Renal cortical epithelial cell (primary cell): ENCODE measurements at places on chromosomes 11 and 22.
A peak's percentile ranks its signal among the peaks of the same experiment; 100 is the strongest.

DNA sequence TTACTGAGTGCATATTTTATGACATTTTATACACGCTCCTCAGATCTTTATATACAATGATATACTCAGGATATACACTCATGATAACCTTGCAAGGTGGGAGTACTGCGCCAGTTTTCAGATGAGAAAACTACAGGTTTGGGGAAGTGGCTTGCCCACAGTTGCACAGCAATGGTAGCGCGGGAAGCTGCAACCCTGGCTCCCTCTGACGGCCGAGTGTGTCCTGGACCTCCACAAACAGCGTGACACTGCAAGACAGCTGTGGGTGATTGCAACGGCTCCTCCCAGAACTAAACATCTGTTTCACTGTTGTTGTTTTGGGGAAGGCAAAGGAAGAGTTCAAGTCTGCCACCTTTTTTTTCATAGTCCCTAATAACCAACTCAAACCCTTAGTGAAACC lies 47.0 kb downstream of the PACSIN2 start:
- no peak for DNase-seq

DNA sequence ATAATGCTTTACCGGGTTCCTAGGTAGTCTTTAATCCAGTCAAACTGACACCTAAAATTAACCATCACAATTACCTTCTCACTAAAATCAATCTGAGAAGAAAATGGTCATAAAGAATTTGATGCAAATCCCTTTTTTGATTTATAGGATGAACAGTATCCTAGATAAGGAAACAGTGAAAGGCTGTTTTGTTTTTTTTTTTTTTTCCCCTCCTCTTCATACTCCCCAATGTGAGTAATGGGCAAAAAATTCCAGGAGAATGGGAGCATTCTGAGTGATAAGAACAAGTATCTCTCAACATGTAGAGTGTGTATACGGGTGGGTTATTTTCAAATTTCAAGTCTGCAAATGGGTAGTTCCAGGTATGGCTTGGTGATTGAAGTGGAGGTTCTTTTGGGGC lies 28.4 kb downstream of the GRAMD1B start:
- no peak for DNase-seq

GRCh38 chr11:44945666-44946065 lies 5.0 kb downstream of the TP53I11 start:
- no peak for DNase-seq

DNA sequence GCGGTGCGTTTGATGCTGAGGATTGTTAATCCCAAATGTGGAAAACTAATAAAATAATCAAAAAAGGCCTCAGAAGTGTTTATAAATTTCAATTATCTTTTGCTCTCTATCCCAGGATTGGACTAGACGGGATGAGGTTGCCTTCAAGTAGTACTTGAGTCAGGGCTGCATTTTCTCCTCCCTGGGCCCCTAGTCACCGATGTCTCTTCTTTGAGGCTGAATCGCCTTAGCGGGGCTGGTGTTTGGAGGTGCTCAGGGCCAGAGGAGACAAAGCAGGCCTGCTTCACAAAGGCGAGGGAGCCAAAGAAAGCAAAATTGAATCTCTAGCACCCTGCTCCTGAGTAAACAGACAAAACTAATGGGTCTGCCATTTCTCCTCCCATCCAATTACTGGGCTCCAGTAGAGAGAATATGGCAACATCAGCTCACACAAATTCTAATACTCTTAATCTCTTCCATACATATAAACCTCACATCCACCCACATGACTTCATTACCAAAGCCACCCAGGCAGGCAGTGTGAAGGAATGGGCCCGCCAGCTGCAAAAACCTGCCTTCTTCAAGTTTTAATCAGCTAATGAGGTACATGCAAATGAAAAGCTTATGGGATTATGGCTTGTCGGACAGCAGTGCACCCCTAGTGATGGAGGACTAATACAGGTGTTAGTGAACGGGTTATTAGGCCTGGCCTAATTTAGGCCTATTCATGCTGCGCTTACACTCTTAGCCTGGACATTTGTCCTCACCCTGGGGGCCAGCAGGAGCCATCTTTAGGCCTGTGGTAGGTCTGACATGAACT lies 52.7 kb upstream of the HTATIP2 start:
- no peak for DNase-seq

- peak; percentile 70 for DNase-seq
Observed at GRCh38 chr11:107830915-107831540, 27.6 kb downstream of the SLC35F2 start.
